GM04503 (cell line): ENCODE measurements at places on chromosomes 5 and 9.

DNA sequence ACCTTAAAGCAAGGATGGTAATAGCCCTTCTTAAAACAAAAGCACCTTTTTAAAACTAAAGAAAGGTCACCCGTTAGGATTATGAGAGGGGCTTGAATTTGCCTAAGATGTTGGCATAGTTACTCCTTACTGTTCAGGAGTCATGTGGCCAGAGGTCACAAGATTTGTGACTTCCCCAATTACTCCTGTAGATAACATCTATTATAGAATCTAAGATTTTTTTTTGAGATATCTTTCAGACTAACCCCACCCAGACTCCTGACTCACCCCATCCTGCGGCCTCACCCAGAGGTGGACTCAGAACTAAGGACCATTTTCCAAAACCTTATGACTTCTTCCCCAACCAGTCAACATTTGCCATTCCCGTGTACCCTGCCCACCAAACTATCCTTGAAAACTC lies 2.4 kb downstream of the CD180 start:
- DNase-seq = no peak

GRCh38 chr9:126624912-126625311 lies 11.2 kb downstream of the LMX1B start:
- no peak for DNase-seq

GRCh38 chr9:128078504-128079434 lies 10.7 kb downstream of the SLC25A25 start:
- no peak for DNase-seq

DNA sequence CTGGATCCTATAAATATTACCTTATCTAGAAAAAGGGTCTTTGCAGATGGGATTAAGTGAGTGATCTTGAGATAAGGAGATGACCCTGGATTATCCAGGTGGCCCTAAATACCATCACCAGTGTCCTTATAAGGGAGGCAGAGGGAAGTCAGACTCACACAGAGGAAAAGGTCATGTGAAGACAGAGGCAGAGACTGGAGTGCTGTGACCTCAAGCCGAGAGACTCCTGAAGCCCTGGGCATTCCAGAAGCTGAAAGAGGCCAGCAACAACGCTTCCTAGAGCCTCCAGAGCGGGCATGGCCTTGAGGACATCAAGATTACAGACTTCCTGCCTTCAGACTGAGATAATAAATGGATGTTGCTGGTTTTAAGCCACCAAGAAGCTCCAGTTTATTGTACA lies 118.8 kb downstream of the ATPSCKMT start:
- DNase-seq = no peak

- DNase-seq = no peak
Measured at GRCh38 chr9:24624481-24624880, 78.8 kb upstream of the IZUMO3 start.

DNA sequence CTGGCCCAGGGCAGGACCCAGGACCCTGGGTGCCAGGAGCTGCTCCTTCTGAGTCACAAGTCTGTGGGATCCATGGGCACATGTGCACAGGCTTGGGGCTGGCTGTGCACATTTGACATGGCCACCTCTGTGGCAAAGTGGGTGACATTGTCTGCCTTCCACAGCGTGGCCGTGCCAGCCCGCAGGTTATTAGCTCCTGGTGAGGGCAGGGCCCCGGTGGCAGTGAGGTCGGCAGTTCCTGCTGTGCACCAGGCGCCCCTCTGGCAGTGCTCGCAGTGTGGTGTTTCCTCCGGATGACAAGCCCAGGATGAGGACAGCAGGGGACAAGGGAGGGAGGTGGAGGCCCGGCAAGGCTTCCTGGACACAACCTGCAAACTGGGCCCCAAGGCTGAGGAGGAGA lies 60.5 kb downstream of the OLFM1 start:
- no peak for DNase-seq

GRCh38 chr5:119418606-119419100 lies 33.6 kb upstream of the HSD17B4 start:
- no peak for DNase-seq

DNA sequence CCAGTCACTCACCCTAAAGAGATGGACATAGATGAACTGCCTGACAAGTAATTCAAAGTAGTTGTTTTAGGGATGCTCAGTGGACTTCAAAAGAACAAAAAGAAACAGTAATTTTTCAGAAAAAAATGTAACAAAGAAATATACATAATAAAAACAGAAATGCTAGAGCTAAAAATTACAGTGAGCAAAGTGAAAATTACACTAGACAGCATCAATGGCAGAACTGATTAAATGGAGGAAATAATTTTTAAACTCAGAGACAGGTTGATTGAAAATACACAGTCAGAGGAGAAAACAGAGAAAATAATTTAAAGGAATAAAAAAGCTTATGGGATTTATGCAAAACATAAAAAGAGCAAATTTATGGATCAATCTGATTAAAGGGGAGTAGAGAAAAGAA lies 1968.4 kb downstream of the EFNA5 start:
- DNase-seq = no peak
